GM12892 (cell line): ENCODE measurements at places on chromosomes 1 and 21.
A peak's percentile ranks its signal among the peaks of the same experiment; 100 is the strongest.

- no peak for DNase-seq
These were observed 60.8 kb downstream of the FAM163A start for GRCh38 chr1:179803918-179804317.

- DNase-seq = peak; percentile 23
These were observed 13.9 kb upstream of the CAMK1G start for GRCh38 chr1:209569455-209570207.

DNA sequence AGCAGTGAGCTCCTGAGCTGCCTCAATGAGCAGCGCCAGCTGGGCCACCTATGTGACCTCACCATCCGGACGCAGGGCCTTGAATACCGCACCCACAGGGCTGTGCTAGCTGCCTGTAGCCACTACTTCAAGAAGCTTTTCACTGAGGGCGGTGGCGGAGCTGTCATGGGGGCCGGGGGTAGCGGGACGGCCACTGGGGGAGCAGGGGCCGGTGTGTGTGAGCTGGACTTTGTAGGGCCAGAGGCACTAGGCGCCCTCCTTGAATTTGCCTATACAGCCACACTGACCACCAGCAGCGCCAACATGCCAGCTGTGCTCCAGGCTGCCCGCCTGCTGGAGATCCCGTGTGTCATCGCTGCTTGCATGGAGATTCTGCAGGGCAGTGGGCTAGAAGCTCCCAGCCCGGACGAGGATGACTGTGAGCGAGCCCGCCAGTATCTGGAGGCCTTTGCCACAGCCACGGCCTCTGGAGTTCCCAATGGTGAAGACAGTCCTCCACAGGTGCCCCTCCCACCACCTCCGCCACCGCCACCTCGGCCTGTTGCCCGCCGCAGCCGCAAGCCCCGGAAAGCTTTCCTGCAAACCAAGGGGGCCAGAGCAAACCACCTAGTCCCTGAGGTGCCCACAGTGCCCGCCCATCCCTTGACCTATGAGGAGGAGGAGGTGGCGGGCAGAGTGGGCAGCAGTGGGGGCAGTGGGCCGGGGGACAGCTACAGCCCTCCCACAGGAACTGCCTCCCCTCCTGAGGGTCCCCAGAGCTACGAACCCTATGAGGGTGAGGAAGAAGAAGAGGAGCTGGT is 12.3 kb downstream of the ZBTB7B start:
- no peak for DNase-seq

GRCh38 chr1:94395231-94395630 is 23.0 kb upstream of the ABCD3 start:
- DNase-seq = no peak

- DNase-seq = no peak
These were observed 119.2 kb downstream of the SMYD2 start for GRCh38 chr1:214400131-214400530.

DNA sequence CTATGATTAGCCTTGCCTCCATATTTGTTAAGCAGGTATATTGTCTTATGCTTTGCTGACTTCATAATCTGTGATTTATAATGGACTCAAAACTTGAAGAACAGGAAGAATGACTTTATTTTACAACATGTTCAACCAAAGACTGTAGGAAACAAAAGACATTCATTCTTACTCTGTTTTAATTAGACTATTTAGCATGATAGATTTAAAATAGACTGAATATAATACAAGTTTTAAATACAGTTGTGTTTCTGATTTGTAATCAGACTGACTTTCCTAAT is 63.1 kb downstream of the CDC14A start:
- DNase-seq = no peak

DNA sequence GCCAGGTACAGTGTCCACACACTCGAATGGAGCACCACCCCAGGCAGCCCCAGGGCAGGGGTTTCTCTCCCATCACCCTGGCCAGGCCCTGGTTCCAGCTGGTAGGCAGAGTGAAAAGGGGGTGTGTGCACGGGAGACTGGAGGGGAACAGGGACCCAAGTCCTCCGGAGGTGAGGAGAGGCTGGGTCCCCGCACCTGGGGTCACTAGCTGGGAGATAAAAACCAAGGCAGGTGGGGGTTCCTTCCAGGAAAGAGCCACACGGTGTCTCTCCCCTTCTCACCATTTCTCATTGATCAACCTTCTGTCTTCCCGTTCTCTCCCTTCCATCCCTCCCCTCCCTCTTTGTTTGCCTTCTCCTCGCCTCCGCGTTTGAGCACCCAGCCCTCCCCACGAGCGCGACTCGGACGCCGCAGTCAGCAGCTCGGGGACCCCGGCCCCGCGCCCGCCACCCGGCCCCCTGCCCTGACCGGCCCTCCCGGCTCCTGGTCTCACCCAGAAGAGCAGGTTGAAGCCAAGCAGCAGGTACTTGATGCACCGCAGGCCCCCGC is 358 bp downstream of the TSPAN2 start:
- DNase-seq = no peak

- no peak for DNase-seq
These were observed 178.1 kb downstream of the TGFBR3 start for GRCh38 chr1:91707890-91708218.

GRCh38 chr1:18994381-18994780 is 37.9 kb upstream of the IFFO2 start:
- DNase-seq = no peak

DNA sequence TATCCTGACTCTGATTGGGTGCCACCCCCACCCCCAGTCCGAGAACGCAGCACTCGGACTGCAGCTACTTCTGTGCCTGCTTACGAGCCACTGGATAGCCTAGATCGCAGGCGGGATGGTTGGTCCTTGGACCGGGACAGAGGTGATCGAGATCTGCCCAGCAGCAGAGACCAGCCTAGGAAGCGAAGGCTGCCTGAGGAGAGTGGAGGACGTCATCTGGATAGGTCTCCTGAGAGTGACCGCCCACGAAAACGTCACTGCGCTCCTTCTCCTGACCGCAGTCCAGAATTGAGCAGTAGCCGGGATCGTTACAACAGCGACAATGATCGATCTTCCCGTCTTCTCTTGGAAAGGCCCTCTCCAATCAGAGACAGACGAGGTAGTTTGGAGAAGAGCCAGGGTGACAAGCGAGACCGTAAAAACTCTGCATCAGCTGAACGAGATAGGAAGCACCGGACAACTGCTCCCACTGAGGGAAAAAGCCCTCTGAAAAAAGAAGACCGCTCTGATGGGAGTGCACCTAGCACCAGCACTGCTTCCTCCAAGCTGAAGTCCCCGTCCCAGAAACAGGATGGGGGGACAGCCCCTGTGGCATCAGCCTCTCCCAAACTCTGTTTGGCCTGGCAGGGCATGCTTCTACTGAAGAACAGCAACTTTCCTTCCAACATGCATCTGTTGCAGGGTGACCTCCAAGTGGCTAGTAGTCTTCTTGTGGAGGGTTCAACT is 2.1 kb downstream of the RBM15 start:
- no peak for DNase-seq

GRCh38 chr1:205590777-205591513 is 40.9 kb downstream of the ELK4 start:
- no peak for DNase-seq

GRCh38 chr21:14308234-14308633 is 74.7 kb downstream of the HSPA13 start:
- DNase-seq = no peak

- no peak for DNase-seq
These were observed 32.3 kb upstream of the ETS2 start for GRCh38 chr21:38773099-38774061.

- DNase-seq = no peak
These were observed 74.6 kb downstream of the DNTTIP2 start for GRCh38 chr1:93804412-93804811.

- DNase-seq = no peak
These were observed 487.6 kb upstream of the CAMK1G start for GRCh38 chr1:209095627-209096595.

DNA sequence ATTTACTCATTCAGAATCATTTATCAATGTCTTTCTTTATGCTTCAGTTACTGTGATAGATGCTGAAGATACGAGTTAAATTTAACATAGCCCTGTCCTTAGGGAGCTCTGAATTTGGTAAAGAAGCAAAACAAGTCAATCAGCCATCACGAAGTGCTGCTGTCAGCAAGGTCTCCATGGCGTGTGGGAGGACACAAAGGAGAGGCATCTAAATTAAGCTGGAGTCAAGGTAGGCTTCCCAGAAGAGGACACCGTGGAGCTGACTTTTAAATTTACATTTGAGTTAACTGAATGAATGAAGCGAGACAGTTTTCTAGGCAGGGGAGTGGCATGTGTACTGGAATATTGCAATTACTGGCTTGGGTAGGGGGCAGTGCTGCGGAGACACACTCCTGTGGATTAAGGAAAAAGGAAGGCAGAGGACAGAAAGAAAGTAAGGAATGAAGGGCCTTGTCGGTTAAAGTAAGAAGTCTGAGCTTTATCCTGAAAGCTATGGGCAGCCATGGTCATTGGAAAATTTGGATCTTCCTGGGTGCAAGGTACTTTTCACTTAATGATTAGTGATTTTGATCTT is 41.3 kb upstream of the C1orf87 start:
- DNase-seq = no peak

- DNase-seq = no peak
These were observed 1095.0 kb upstream of the B3GALT2 start for GRCh38 chr1:194281376-194281775.

GRCh38 chr21:28427394-28428022 is 565.2 kb downstream of the LTN1 start:
- no peak for DNase-seq

DNA sequence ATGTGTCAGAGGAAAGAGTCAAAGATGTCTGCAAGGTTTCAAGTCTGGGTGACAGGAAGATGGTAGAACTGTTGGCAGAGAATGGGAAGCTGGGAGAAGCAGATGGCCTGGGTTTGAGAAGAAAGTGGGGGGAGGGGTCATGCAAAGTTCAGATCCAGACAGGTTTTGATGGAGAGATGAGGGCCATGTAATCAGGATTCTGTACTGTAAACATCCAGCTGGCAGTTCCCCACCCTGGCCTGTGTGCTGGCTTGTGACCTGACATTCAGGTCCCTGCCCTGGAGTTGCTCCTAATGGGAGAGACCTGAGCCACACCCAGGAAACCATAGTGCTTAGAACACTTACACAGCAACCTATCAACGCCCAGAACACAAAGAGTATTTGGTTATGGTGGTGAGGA is 15.6 kb upstream of the ETV3 start:
- no peak for DNase-seq

DNA sequence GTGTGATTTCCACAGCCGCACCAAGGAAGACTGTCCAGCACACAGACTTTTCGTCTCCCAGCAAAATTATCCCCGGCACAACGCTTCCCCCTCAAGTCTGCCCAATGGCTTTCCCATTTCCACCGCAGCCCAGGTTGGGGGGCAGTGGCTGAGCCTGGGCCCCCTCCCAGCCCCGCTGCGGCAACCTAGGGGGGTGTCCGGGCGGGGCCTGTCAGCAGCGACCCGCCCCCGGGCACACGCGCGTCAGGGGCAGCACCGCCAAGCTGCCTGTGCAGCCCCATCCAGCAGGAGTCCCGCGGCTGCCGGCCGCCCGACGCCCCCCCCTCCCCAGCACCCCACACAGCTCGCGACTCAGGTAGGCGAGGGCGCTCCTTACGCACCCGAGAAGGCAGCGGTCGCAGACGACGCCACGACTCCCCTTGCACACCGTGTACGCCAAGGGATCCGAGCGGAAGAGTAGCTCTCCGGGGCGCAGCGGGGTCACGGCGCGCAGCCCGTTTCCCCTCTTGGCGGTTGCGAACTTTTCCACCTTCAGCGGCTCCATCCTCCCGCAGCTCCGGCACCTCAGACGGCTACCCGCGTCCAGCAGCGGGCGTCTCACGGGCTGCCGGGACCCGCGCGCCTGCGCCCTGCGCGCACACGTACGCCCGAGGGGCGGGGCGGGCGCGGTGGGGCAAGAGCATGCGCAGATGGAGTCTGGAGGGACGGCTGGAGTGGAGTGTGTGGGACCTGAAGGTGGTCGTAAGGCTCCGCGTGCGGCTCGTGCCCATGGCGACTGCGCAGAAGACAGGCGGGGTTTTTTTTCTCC is at the start of gene SMYD3:
SMYD3 (minus strand) TSS at position 606 of the 808 bp plus-strand sequence.
- DNase-seq = peak; percentile 83

DNA sequence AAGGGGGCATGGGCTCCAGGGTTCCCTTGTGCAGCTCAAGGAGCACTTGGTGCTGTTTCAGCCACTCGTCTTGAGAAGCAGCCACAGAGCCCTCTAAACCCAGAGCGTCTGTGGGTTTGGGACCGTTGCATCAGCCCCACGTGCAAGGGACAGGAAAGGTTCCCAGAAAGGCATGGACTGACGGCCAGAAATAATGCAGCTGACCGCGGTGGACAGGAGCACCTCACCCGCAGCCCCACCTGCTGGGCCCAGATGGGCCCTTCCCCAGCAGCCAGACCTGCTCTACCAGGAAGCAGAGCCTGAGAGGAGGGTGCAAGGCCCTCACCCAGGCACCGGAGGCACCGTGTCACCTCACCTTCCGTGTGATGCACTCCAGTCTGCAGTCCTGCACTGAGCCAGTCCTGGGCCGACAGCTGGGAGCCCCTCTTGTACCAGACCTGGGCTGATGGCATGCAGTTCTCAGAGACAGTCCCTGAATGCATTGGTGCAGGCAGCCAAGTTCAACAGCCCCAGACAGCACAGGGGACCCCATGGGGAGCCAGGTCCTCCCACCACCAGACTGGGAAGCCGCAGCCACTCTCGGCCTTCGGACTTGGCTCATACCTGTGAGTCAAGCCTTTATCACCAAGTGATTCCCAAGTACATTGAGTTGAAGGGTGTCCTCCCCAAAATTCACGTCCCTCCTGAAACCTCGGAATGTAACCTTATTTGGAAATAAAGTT is 4.8 kb upstream of the TFF3 start:
- no peak for DNase-seq

DNA sequence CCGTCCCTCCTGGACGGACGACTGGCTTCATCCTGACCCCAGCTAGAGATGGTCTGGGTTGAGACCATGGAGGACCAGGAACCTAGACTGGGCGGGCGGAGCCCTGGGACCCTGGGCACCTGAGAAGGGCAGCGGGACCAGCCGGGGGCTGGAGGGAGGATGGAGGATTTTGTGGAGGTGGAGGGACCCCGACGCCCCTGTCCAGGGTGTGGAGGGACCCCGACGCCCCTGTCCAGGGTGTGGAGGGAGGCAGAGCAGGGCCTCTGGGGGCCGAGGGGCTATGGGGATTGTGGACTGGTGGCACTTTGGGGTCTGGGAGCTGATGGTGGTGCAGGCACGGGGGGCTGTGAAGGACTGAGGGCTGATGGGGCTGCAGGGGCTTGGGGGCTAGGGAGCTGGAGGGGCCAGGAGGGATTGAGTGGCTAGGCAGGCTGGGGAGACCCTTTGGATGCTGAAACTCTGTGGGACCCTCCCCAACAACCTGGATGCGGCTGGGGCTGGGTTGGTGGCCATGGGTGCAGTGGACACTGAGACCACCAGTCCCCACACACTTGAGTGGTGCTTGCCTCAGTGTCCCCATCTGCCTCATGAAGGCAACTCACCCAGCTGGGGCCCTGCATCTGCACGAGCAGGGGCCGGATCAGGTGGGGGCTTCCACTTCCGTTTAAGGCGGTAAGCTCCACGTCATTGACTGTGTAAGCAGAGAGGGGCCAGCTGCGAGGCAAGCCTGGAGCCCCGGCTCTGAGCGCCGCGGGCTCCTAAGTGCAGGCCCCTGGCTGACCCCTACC is 7.4 kb downstream of the GJC2 start:
- DNase-seq = no peak

DNA sequence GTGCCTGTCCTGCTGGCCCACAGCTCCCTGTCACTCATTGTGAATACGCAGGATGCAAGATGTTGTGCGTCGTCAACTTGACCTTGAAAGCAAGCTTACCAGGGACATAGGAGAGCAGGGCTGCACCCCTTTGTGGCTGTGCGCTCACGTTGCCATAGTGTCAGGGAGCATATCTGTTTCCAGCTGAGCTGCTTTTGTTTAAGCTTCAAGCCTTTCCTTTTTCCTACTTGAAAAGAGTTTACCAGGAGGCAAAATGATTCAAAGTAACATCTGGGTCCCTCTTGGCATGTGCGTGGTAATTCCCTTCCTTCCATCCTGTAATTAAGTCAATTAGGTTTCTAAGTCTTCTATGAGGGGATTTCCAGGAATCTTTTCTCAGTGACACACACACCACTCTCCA is 537.1 kb downstream of the AJAP1 start:
- no peak for DNase-seq
